Effector CD4-positive, alpha-beta T cell (primary cell): ENCODE measurements at places on chromosomes 16 and 17.

GRCh38 chr16:88068476-88069396 lies 117.5 kb downstream of the BANP start:
- no peak for DNase-seq

DNA sequence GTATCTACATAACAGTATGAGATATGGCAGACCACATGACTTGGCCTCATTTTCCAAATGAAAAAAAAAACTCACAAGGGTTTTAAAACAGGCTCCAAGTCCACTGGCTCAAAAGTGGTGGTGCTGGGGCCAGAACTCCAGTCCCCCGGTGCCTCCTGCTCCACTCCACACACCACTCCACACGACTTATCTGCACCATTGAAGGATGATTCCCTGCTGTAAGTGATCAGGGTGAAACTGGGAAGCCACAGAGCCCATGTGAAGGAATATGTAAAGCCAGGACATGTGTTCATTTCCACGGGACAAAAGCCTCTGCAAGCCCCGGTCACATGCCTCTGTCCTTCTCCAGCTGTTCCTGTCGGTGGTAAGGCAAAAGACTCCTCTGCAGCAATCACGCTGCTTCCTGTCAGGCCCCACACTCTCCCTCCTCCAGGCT lies 97.2 kb downstream of the ZNF18 start:
- DNase-seq, result no peak

GRCh38 chr17:74116087-74116717 lies 87.3 kb upstream of the RPL38 start:
- DNase-seq, result no peak

DNA sequence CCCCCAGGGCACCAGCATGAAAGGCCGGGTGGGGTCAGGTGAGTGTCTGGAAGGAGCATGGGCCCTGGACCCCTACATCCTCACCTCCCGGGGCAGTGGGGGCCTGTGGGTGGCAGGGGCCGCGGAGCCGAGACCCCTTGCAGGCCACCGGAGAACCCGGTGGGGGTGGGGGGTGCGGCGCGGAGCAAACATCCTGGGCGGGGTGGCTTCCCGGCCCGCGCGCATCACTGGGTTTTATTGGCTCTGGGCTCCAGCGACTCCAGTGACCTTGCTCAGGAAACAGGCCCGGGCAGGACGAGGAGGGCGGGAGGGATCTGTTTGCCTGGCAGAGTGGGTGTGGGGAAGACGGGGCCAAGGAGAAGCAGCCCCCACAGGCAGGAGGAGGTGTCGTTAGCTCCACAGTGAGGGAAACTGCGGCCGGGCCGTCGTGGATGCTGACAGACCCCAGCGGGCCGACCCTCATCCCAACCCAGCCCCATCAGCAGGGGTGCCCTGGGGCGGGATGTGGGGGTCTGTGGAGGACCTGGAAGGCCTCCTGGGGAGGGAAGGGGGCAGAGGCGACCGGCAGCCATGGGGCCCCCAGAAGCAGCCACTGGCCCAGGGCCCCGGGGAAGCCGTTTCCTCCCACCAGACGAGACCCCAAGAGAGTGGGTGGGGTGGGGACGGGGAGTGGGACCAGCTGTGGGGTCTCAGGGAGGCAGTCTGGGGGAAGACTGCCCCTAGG lies 10.6 kb downstream of the SSTR5 start:
- DNase-seq, result no peak

DNA sequence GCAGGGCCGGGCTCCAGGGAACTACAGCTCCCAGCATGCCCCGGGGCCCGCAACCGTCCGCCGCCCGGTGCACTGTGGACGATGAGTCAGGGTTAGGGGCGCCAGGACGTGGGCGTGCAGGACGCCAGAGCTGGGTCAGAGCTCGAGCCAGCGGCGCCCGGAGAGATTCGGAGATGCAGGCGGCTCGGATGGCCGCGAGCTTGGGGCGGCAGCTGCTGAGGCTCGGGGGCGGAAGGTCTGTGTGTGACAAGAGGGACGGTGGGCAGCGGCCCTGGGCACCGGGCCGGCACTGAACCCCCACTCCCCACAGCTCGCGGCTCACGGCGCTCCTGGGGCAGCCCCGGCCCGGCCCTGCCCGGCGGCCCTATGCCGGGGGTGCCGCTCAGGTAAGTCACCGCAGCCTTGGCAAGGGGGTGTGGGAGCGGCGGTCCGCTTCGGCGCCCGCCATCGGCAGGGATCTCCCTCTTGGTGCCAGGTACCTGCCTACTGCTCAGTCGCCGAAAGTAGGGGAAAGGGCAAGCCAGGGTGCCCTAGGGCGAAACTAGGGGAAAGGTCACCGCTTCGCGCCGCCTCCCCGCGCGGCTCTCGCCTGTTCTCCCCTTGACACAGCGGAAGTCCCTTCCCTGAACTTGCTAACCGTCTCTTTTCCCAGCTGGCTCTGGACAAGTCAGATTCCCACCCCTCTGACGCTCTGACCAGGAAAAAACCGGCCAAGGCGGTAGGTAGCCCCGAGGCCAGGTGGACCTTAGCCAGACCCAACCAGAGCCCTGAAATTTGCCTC lies at the start of the genes ACADVL and DLG4:
ACADVL (plus strand) TSS at position 127 of the 781 bp plus-strand sequence; CDS start at position 174, 47 bp downstream.
DLG4 (minus strand) TSS at position 25 of the 781 bp plus-strand sequence.
- peak; percentile 69 for DNase-seq

DNA sequence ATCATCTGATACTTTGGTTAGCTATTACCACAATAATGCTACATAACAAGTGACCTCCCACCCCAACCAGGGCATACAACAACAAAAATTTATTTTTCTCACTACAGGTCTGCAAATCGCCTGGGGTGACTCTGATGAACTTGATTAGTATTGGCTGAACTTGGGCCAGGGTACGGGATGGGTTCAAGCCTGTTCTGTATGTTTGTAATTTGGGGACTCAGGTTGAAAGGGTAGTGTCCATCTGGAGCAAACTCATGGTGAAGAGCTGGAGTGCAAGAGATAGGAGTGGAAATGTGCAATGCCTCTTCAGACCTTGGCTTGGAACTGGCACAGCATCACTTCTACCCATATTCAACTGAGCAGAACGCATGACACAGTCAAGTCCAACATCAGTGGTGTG lies 16.3 kb upstream of the NKD1 start:
- no peak for DNase-seq

- no peak for DNase-seq
Observed at GRCh38 chr17:35088356-35088880, 24.9 kb upstream of the RFFL start.

DNA sequence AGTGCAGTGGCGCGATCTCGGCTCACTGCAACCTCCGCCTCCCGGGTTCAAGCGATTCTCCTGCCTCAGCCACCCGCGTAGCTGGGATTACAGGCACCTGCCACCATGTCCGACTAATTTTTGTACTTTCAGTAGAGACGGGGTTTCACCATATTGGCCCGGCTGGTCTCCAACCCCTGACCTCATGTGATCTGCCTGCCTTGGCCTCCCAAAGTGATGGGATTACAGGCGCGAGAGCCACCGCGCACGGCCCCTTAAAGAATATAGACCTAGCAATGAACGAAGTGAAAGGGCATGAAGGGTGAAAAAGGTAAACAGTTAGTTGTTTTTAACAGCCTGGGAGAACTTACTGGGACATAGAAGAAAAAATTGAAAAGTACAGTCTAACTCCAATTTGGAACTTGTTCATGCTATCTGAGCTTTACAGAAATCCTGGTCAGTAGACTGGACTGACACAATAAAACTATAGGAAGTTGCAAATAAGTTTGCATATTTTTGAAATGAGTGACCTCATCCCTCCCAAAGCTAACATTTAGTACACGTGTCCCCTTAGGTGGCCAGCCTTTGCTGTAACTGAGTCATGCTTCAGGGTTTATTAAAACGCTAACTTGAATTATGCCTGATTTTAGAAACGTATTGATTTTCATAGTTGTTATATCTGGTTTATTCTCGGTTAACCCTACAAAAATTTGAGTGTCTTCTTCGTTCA lies 1.8 kb downstream of the COG1 start:
- DNase-seq, result no peak

DNA sequence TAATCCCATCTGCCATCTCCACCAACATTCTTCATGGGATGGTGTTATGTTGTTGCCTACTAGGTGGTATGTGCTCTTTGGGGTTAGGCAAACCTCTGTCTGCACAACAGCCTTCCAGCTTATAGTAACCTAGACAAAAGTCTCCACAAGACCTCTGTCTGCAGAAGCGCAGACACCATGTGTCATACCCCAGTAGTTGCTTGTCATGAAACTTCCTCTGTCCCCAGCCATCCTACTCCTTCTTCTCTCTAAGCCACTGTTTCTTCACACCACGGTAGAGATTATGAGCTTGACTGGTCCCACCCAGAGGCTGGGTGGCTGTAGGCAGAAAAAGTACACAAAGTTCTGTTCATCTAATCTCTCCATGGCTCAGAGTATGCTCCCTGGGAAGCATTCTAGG lies 100.3 kb downstream of the MAF start:
- DNase-seq, result no peak

GRCh38 chr16:27595993-27596392 lies 46.0 kb downstream of the KATNIP start:
- no peak for DNase-seq

GRCh38 chr16:83586461-83587200 lies 221.1 kb upstream of the HSBP1 start:
- no peak for DNase-seq

DNA sequence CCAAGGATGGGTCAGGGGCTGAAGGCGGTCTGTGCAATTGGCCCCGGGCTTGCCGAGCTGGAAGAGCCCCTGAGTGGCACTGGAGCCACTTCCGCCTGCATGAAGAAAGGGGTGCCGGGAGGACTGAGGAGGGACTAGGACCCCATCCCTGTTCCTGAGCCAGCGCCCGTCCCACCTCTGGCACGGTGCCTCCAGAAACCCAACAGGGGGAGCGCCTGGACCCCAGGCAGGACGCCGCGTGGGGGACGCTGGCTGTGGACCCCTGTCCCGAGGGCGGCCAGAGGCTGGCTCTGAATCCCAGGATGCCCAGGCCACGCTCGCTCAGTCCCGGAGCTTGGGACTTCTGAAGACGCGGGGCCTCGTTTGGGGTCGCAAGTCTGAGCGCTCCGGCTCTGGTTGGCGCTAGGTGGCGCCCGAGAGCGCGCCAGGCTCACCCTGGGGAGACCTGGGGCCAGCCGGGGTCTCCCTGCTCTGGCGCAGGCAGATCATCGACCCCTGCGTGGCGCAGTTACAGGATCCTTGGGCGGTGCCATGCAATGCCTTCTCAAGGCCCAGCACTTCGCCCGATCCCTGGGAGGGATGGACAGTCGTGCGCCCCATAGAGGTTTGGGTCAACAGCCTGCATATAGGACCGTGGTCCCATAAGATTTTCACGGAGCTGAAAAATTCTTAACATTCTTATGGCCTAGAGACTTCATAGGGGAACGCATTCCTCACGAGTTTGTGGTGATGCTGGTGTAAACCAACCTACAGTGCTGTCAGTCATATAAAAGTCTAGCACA lies 58.5 kb upstream of the CREBBP start:
- DNase-seq, result peak; percentile 55

- no peak for DNase-seq
Observed at GRCh38 chr17:33523577-33523981, 230.5 kb upstream of the ASIC2 start.

DNA sequence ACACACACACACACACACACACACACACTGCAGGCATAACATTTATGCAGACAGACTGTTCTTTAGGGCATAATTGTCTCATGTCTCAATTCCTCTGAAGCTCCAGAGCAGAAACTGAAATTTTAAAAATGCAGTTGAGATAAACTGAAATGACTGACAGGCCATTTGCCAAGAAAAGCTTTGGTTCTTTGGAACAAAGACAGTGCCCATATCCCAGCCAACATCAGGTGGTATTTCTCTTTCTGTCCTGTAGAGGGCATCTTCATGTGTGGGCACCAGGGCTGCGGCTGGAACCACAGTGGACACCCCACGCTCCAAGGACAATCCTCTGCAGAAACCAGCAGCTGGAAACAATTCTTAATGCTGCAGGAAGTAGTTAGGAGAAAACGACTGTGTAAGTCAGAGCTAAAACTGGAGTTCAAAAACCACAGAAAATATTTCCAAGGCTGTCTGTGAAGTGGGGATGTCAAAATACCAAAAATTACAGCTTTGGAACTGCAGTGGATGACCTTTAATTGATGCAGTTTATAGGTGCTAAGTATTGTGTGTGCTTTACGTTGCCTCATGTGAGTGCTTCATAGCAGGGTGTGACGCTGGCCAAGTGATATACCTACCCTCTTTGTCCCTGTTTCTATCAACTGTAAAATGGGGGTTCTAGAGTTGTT lies 10.6 kb upstream of the MEFV start:
- DNase-seq, result no peak

GRCh38 chr17:235831-236640 lies 54.6 kb upstream of the DOC2B start:
- no peak for DNase-seq

GRCh38 chr17:16989230-16989952 lies 17.5 kb upstream of the TNFRSF13B start:
- no peak for DNase-seq

GRCh38 chr16:84795329-84796053 lies 24.3 kb upstream of the CRISPLD2 start:
- no peak for DNase-seq

GRCh38 chr17:4560837-4561256 lies 470 bp upstream of the GGT6 start:
- DNase-seq, result no peak

DNA sequence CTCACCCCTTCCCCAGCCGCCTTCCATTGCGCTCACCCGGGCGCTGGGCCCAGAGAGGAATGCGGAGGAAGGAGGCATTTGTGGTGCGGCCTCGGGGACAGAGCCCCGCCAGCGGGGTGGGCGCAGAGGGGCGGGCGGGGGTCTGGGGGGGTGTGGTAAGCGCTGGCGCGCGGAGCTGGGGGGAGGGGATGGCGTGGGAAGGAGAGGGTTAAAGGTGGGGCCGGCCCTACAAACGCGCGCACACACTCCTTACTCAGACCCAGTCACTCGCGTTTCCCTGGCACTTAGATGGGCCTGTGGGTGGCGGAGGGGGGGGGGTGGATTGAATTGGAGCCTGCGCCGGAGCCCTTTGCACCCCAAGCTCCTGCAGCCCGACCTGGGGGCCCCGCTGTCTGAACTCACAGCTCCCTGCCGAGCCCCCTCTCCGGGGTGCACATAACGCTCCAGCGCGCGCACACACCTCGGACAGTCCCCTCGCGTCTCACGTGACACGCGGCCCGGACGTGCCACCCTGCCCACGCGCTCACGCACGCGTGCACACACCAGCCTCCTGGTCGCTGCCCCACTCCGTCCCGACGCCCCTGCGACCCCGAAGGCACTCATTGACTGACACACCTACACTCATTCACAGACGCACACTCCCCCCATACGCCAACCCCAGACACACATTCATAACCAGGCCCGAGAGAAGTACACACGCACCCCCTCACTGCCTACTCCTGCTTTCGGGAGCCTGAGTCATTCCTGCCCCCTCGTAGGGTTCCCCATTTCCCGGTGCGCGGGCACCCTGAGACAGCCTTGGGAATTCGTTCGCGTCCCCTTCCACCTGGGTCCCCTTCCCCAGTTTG lies 844 bp downstream of the TBKBP1 start:
- no peak for DNase-seq

- no peak for DNase-seq
Observed at GRCh38 chr17:17551361-17551760, 40.1 kb downstream of the PEMT start.

DNA sequence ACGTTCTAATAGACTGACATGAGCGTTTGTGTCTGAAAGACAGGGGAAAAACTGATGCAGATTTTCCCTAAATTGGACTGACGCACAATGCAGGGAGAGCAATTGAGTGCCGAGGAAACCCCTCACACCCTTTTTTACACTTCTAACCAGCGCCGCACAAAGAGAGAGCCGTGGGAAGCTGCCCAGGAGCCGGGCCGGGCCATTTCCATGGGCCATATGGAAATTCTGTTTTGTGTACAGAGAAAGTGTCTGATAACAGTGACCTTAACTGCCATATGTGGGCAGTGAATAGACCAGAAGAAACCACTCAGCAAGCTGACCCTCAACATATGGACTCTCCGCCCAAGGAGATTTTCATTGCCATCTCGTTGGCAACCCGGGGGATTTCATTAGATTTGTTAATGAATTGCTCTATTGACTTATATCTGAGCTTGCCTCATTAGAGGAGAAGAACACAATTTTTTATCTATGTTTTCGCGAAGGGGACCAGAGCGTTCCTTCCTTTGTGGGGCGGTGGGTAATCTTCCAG lies 225.9 kb upstream of the IRX3 start:
- no peak for DNase-seq
